ENCODE measurements at places on chromosomes 11 and 22. TPM values are rescaled to one million over a fixed set of nuclear protein-coding genes. Genes with fewer than 3 reads are reported as not detected.

Gene LMO1
- total RNA-seq = not detected

Gene ART1
- total RNA-seq = not detected

Gene CHST1
- total RNA-seq = 0.94 TPM

Gene CBLIF
- not detected for total RNA-seq

Gene NXPE1
- not detected for total RNA-seq

Gene HYOU1
- total RNA-seq = 181 TPM

Gene TYR
- total RNA-seq = not detected

Gene OPCML
- not detected for total RNA-seq

Gene TECTA
- 0.39 TPM for total RNA-seq

GRCh38 chr11:2271327-2272227 is 1.2 kb upstream of the ASCL2 start:
- no peak for DNase-seq

DNA sequence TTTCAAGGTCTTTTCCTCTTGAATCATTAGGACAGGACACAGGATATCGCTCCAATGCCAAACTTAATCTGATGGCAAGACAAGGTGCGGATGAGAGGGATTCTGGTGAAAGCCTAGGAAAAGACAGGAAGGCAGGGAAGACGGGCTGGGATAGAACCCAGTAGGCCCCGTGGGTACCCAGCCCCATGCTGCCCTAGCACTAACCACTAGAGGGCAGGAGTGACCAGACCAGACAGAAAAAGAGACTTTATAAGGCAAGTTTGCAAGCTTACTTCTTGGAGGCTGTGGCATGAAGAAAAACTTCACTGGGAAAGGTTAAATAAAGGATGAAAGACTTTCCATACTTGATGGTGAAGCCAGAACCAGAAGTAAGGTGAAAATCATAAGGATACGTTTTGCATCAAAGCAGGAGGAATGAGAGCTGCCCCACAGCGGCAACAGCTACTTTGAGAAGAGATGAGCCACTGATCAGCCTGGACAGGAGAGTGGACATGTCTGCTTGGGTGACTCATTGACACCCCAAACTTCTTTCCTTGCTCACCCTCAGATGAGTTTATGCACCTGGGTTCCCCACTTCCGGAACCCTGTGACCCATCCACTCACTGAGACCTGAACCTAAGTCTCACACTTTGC is 39.8 kb downstream of the SYN3 start:
- DNase-seq = no peak

- no peak for DNase-seq
Observed at GRCh38 chr11:36062796-36063365, 119.0 kb downstream of the LDLRAD3 start.

DNA sequence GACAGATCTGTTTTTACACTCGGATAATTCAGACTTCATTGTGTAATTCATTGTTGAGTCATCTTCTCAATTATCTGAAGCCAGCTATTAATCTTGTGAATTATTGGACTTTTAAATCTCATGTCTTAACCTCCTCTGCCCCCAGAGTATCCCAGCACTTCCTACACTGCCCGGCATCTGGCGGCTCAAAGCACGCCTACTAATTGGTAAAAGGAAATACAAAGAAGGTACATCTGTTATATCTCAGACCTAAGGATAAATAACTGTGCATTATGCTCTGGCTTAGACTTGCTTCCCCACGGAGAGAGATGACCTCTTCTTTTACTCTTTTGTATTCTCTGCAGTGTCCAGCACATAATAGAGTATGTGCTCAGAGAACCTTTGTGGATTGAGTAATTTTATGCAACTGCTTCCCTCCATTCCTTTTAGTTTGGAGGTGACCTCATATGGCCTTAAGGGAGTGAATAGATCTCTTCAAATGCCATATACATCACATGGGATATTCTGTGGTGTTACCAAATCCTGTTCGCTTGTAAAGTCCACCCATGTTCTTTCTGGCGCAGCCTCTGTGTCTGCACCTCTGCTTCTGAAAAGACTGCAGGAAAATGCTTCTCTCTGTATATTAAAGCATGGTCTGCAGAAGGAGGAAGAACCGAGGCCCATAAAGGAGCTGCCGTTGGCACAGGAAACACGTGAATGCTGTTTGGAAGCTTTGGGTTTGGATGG is 125.6 kb upstream of the SORL1-AS1 start:
- DNase-seq = no peak

GRCh38 chr11:45142241-45143055 is 4.0 kb upstream of the PRDM11 start:
- DNase-seq = no peak

- no peak for DNase-seq
Observed at GRCh38 chr11:115302946-115303703, 201.1 kb downstream of the CADM1 start.

DNA sequence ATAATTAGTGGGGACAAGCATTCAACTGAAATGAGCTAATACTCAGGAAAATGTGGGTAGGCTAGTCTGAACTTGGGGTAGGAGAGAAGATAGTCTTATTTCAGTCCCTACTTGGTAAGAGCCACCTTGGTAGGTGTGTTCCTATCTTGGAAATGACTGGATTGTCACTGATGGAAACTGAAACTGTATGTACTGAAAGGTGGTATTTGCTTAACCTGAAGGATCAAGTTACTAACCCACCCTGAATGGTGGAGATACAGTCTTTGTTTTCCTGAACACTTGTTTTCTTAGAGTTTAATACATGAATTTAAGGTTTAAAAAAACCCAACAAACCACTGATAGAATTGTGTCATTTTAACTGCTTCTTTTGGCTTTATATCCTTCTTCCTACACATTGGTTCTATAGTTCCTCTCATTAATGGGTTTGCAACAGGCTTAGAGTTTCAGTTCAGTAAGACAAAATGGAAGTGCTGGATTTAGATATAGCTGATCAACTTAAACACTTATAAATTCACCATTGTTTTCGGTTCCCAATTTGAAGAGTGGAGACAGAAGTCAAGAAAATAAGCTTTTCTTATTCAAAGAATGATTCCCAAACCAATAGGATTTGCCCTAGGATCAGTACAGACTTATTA is 4.2 kb downstream of the FAR1 start:
- no peak for DNase-seq

DNA sequence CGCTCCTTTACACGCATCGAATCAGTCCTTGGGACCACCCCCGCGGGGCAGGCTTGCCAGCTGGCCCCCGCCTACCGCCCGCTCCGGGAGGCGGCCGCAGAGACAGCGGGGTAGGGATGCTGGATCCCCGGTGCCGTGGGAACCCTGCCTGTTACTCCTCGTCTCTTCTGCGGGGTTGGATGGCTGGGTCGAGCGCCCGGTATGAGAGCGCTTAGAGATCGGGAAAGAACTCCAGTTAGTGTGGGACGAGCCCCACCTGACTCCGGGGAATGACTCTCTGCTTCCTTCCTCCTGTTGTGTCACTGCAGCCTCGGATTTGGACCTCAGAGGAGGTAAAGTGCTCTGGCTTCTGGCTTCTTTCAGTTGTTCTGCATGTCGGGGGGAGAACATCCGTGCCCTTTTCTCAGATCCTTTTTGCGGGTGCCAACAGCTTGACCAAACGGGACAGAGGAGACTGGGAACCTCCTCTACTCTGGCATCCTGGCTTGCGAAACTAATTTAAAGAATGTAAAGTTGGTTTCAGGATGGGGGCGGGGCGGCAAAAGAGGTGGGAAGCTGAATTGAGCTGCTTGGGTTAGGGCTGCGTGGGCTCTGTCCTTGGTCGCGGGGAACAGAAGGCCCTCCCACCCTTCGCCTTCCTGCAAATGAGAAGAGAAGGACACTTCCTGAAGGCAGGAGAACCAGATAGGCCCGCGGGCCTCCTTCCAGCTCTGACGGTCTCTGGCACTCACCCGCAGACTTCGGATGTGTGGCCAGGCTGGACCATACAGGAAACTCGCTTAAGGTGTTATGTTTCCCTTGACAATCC is 938 bp downstream of the LAYN start:
- no peak for DNase-seq

GRCh38 chr11:121544956-121545355 is 92.2 kb upstream of the SORL1-AS1 start:
- DNase-seq = peak; percentile 33

DNA sequence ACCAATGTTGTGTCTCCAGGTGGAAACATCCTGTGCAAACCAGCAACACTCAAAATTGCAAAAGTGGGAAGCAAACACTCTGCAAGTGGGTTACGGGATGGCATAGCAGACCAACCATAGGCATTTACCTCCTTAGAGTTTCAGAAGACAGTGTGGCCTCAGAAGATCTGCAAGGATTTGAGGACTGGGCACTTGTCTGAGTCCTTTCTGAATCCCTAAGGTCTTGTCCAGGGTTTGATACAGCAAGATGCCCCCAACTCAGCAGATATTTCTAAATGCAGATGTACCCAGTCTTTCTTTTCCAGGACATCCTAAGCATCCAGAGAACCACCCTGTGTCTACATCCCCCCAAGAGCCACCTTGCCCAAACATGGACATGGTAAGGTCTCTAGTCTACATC is 51.7 kb upstream of the SHANK2 start:
- no peak for DNase-seq

GRCh38 chr11:73760135-73760678 is 667 bp downstream of the RAB6A start:
- DNase-seq = peak; percentile 9

DNA sequence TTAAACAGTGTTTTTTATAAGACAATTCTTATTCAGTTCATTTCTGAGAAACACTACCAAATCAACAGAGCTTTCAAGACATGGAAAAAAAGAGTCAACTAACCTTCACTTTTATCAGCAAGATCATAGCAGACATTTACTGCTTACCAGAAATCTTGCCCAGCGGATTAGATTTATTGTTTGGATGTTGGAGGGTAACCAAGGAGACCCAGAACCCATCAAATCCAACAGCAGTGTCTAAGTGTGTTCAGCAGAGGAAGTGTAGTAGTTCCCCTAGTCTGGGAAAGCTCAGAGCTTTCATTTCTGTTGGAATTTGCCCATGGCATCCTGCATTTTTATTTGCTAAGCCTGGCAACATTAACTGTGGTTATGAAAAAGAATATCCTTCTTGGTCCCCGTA is 2.4 kb upstream of the PGM2L1 start:
- DNase-seq = no peak
